ENCODE measurements at places on chromosomes 7 and 10.

GRCh38 chr10:51377070-51377931 is 303.0 kb downstream of the PRKG1 start:
- no peak for DNase-seq

DNA sequence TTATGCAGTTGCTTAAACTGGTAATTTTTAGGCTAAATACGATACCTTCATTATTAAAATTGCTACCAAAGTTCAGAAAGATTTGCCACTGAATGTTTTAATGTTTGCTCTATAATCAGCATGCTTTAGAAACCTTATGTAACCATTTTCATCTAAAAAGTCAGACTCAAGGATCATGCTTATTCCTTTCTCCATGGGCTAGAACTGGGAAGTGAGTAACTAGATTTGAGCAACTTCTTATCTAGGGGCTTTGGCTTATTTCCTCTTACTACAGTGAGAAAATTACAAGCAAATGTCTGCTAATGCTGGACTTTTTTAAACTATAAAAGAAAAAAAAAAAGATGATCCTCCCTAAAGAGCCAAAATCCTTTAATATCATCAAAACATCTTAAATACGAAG is 215.9 kb downstream of the CRPPA start:
- DNase-seq: no peak

GRCh38 chr10:44853148-44853734 is 57.9 kb upstream of the TMEM72 start:
- no peak for DNase-seq

GRCh38 chr7:158101821-158102450 is 485.7 kb downstream of the PTPRN2 start:
- DNase-seq: no peak

GRCh38 chr7:30987936-30988335 is 24.2 kb downstream of the GHRHR start:
- DNase-seq: no peak

DNA sequence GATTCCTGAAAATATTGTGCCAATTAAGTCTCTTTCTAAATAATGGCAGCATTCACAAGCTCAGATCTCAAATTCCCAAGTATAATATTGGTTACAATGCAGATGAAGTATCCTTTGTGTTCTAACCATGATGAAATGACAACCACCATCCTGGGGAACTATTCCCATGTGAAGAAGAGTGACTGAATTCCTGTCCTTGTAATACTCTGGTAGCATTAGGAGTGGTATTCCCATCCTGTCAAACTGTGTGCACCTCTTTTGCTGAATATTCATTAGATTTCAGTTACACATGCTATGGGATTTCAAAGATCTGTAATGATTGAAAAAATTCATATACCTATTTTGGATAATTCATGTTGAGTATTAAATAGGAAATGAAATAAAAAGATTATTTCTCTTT is 86.1 kb upstream of the SMIM30 start:
- no peak for DNase-seq

GRCh38 chr7:81236560-81236959 is 317.7 kb upstream of the SEMA3C start:
- DNase-seq: no peak

DNA sequence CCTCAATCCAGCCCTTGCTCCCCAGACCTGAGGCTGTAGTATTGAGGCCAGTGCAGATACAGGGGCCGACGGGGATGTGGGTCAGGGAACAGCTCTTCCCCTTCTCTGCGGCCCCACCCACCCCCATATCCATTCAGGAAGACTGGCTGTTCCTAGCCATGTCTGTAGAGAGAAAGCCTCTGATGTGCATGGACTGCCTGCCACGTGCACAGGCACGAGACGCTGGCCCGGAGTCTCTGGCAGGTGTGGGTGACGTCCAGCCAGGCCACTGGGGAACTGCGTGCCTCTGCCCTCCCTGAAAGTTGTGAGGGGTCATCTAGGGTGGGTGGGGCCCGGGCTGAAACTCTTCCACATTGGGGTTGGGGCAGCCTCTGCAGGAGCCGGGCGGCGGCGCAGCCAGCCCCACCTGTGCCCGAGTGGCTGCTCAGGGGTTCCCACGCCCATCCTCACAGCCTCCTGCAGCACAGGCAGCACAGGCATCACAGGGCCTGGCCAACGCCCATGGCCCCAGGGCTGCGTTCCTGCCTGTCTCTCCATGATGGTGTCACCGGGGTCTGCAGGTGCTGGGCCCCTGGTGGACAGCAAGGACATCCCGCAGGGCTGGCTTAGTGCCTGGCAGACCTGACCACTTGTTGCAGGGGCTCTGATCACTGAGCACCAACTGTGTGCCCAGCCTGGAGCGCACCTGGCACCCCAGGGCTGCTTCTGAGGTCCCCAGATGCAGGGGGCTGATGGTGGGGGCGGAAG is 27.5 kb downstream of the MICALL2 start:
- no peak for DNase-seq

- no peak for DNase-seq
These were observed 34.1 kb downstream of the GSDME start for GRCh38 chr7:24723178-24723530.

- DNase-seq: no peak
These were observed 257.6 kb downstream of the MAD1L1 start for GRCh38 chr7:1975179-1975578.

- DNase-seq: no peak
These were observed 56.0 kb downstream of the CCDC71L start for GRCh38 chr7:106604971-106605370.

DNA sequence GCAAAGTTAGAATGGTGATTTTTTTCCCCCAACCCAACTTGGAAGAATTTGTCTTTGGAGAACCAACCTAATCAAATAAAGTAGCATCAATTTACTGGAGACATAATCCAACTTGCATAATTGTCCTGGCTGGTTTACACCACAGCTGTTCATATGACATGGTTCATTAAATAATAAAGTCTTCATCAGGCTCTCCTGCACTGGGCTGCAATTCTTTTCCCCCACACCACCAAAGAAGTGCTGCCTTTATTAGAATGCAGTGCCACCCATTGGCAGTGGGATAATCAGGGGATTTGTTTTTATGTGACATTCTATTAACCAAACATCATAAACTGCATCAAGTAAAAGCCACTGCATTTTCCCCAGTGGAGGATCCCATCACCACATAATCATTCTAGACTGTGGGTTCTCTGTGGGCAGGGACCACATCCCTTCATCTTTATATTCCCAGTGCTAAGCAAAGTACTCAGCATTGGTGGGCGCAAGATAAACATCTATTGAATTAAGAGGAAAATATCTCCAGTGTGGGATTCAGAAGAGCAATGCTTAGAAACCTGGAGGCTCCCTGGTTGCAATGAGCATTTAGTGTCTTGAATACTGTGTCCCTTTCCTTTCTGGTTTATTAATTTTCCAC is 322.0 kb downstream of the KCNMA1 start:
- no peak for DNase-seq

DNA sequence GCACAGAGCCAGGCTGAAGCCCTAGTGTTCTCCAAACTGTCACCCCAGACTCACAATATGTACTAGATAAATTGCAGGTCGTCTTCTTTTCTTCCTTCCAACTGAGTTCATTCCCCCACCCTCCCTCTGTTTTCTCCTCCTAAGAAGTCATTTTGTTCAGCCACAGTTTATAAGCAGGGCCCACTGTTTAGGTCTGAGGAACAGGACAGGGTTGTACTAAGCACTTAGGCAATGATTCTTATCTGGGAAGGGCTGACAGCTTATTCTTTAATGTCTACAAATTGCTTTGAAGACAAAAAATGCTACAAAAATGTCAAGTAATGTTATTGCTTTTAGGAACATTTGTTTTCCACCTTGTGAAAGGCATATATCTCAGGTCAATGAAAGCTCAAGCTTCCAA is 59.1 kb downstream of the CDC123 start:
- no peak for DNase-seq

DNA sequence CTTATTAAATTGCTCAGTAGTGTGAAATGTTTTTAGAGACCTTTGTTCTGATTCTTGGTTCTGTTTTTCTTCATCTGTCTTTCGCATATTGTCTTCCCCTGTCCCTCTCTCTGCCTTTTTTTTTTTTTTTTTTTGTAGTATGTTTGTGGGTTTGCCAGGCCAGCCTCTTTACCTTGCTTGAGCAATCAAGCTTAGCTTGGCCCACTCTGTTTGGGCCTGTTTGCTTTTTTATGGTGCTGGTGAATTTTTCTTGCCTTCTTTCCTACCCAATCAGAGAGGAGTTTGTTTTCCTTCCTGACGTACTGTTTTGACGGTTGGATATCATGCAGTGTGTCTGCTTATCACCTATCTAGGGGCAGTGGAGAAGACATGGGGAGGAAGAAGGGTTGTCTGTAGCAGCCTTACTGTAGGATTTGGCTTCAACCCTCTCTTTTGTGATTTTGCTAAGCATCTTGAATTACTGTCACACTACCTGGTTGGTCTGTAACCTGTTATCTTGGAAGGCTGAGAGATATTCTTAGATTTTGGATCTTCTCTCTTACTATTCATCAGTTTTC is 64.0 kb downstream of the BBS9 start:
- DNase-seq: no peak

DNA sequence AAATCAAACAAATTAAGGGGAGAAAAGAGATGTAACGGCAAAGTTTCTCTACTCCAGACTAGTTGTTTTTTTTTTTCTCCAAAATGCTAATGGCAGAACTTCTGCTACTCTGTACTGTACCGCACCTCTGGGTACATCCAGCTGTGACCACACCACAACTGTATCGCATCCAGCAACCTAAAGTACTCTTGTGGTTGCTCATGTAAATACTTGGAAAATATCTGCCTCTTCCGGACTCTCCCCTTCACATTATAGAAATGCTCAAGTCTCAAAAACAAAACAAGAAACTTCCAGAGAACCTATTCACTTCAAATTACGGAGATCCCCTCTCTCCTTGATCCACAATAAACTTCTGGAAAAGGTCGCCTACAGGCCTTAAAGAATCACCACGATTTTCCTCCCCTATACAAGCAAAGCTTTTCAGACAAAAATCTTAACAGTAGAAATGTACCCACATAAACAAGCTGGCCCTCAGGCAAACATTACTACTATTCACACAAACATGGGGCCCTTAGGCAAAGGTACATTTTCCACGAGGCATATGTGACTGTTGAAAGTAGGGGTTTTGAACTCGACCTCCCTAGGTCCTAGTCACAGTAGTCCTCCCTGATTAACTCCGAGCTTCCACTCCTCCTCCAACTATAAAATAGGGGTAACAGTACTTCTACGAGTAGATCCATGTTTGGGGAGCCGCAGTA is 222.9 kb upstream of the MKLN1 start:
- no peak for DNase-seq

GRCh38 chr7:73769481-73770001 is 529 bp downstream of the CLDN3 start:
- DNase-seq: no peak

- no peak for DNase-seq
These were observed 162.9 kb downstream of the ACTR3B start for GRCh38 chr7:152922318-152923081.

- DNase-seq: no peak
These were observed 31.3 kb downstream of the RAPGEF5 start for GRCh38 chr7:22325671-22326070.

GRCh38 chr10:77700086-77700485 is 62.5 kb upstream of the KCNMA1 start:
- no peak for DNase-seq

DNA sequence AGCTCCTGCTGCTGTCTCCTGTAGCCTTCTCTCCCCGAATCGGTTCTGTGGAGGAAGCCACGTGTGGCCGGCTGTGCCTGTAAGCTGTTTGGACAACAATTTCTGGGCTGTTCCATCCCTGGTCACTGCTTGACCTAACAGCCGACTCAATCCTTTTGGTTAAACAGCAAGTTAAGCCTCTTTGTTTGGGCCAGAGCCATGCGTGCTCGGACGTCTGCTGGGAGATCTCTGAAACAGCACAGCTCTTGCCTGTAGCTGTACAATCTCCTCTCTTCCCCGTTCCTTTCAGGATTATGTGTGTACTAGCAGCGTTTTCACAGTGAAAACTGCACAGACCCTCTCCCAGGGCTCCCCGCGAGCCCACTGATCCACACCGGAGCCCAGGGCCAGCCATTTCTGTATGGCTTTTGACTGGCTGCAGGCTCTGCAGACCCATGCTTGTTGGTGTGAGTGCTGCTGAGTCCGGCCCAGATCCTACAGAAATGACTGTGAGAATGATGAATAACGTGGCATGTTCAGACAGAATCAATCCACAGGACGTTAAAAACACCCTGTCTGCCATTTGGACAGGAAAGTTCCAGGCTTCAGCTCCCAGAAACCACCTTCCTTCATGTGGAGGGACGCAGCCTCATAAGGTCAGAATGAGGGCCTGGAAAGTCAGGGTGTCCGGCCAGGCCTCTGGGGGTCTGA is 428.6 kb upstream of the ADARB2 start:
- no peak for DNase-seq

DNA sequence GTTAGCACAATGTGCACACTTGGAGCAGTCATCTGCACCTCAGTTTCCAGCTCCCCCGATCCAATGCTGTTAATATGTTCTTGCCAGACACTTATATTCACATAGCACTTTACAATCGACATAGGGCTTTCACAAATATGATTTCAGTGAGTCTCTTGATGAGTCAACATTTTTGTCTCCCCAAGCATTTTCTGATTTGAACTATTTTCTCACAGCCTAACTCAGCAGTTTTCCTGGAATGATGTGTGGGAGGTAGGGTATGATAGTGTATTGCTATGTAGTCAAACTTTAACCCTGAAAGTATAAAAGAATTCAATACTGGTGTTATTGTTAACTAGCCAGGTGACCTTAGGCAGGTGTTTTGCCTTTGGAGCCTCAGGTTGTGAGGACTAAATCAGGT is 82.5 kb upstream of the LRGUK start:
- DNase-seq: no peak

DNA sequence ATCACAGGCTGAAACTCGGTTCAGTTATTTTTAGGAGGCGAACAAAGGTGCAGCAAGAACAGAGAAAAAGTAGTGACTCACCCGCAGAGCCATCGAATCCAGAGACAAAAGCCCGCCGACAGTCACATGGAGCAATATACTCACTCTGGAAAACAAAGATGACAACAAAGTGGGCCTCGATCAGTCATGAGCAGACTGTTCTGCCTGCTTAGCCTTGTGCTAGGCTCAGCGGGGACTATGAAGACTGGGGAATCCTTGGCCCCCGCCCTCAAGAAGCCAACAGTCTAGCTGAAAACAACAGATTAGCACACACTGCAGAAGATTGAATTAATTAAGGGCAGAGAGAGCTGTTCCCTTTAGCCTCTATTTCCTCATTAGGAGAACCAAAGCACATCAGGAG is 30.4 kb downstream of the XPNPEP1 start:
- DNase-seq: no peak

DNA sequence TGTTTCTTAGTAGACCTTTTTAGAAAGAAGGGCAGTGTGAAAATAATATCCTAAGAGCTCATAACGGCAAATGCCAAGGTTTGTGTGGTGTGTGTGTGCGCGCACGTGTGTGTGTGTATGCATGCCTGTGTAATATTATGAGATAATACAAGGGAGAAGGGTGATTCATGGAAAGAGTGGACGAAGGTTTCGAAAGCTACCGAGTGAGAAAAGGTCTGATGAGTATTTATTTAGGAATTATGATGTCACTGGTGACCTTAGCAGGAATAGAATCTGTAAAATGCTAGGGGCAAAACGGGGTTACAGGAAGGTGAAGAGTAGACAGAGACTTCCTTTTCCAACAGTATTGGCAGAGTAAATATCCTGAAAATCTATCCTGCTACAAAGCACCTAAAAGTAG is 107.3 kb downstream of the AHR start:
- DNase-seq: no peak

GRCh38 chr7:105399043-105399725 is 10.5 kb upstream of the SRPK2 start:
- no peak for DNase-seq
